ENCODE measurements at places on chromosomes 12 and 14.

GRCh38 chr12:107386569-107386968 is 293.2 kb upstream of the CRY1 start:
- no peak for DNase-seq

- no peak for DNase-seq
Measured at GRCh38 chr14:100490252-100490651, 97.0 kb downstream of the BEGAIN start.

GRCh38 chr12:128012110-128012509 is 254.9 kb upstream of the TMEM132C start:
- no peak for DNase-seq

DNA sequence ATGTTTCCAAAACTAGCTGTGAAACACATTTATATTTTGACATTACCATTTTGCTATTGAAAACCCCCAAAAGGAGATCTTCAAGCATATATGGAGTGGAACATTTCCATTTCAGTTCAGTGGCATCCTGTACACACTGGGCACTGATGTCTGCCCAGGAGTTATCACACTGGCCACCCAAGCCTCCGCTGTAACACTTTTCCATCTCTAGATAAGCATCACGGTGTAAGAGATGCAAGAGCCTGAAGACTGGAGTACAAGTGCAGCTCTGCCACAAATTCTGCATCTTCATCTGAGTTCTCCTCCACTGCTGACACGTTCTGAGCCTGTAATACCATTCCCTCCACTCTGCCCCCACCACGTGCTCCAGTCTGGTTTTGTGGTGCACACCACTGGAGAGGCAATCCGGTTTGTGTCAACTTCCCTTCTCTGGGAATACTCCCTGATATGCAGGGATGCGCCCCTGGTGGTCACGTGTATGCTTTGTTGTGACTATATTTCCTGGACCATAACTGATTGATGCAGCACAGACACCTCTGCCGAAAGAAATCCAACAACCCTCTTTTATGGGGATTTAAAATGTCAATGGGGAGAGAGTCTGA is 12.7 kb downstream of the SPTLC2 start:
- DNase-seq = no peak

DNA sequence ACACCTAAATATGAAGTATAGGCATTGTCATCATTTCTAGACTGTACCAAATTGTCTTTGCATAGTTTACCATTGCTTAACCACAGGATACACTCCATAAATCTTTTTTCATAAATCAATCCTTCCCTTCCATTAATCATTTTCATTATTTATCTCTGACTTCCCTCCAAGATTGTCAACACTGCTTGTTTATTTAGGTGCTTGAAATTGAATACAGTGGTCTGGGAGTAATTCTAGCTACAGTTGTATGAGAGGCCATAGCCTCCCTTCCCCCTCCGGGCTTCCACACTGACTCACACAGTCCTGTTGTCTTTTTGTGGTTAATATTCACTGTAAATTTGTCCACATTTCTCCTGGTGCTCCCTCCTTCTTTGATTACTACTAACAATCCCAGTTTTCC is 114.2 kb upstream of the ARID2 start:
- DNase-seq = no peak

GRCh38 chr12:94143438-94143837 is 4.9 kb upstream of the PLXNC1 start:
- DNase-seq = no peak

DNA sequence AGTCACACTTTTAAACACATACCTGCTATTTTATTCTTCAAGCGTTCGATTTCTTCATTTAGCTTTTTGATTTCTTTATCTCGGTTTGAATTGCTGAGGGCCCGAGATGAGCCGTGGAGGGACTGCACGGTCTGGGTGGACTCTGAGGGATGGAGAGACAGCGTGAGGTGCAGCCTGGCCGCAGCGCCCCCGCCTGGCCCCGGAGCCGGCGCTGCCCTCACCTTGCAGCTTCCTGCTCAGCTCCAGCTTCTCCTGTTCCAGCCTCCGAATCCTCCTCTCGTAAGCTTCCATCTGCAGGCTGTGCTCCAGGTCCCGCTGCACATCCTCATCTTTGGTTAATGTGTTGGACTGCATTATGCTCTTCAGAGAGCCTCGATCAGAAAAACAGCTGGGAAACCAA is 53.2 kb downstream of the AMN start:
- no peak for DNase-seq

DNA sequence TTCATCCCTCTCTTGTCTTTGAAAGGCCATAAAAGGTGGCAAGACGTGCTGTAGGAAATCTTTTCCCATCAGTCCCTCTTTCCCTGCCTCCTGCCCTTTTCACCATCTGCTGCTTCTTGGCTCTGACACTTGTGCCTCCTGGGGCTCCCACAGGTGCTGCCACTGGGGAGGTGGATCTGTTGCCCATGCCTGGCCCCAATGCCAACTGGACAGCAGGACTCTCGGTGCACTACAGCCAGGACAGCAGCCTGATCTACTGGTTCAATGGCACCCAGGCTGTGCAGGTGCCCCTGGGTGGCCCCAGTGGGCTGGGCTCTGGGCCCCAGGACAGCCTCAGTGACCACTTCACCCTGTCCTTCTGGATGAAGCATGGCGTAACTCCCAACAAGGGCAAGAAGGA is 6.5 kb downstream of the CLSTN3 start:
- no peak for DNase-seq

DNA sequence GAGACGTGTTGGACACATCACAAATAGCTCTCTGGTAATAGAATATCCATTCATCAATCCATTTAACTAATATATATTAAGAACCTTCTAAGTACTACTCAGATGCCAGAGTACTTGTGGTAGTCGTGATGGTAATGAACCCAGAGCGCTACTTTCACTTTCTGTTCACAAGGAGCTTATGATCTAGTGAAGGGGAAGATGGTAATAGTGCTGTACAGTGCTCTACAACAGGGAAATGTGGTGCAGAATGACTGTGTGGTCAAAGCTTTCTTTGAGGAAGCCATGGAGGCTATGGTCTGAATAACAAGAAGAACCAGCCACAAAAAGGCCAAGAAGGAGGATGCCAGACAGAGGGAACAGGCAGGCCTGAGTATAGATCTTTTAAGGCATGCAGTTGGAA is 212.0 kb downstream of the PTPRO start:
- DNase-seq = no peak

- no peak for DNase-seq
Measured at GRCh38 chr12:94239332-94239993, 91.1 kb downstream of the PLXNC1 start.

- no peak for DNase-seq
Measured at GRCh38 chr12:113960030-113960429, 6.1 kb downstream of the RBM19 start.

DNA sequence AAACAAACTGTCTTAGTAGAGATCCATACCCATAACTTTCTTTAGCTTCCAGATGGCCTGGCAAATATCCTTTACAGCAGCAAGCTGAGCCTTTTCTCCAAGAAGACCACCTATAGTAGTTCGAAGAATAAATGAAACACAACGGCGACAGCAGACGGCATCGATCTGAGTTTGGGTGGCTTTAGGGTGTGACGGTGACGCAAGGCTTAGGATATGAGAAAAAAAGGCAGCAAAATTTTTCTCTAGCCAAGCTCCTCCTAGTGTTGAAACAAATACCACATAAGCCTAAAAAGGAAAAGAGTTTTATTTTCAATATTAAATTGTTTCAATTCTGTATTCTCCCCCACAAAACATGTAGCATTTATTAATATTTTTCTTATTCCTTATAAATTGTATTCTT is 33.3 kb downstream of the HEATR5A start:
- no peak for DNase-seq

DNA sequence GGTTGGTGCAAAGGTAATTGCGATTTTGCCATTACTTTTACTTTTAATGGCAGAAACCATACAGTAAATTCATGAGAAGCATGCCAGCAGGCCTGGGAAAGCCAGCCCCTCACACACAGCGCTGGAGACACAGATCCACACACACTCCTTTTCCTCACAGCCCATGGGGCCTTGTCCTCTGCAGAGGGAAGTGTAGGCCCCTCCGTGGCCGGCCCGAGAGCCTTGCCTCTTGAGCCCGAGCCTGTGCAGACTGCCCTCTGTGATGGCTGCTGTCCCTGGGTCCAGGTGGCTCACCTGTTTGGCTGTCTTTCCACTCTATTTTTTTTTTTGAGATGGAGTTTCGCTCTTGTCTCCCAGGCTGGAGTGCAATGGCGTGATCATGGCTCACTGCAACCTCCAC is 39.3 kb downstream of the XRCC3 start:
- no peak for DNase-seq

DNA sequence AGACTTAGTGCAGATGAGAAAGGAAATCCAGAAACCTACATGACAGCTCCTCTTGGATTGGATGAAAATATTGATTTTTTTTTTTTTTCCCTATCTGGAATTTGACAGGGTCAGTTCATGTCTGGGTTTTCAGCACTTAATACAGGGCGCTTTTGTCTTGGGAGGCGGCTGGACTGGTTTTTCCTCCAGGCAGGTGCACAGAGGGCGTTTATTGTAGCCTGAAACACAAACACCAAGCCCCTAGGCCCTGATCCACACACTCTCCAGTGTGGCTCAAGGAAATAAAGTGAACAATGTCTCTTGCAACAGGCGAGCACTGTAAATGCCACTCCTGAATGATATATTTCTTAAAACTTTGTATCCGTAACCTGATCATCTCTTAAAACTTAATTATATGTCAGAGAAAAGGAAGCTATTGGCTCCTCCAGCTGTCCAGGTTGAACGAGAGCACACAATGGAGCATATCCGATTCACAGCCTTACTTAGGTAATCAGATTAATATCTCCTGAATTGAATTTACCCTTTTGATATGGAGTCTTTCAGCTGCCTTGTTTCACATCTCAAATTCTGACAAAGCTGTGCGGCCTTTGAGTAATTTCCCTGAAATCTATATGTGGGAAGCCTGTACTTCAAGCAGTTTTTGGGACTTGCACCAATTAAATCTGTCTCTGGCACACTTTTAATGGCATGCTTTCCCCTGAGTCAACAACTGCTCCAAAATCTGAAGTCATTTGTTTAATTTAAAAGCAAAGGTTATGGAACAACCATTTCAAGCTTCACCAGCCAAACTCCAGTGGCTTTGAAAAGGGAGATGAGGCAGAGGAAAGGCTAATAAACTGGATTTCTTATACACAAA is 485.7 kb downstream of the ZFP36L1 start:
- no peak for DNase-seq

- no peak for DNase-seq
Measured at GRCh38 chr14:84298663-84299195, 1231.2 kb upstream of the FLRT2 start.

- no peak for DNase-seq
Measured at GRCh38 chr12:89405626-89406345, 53.5 kb upstream of the DUSP6 start.

GRCh38 chr14:36989806-36990205 is 182.6 kb downstream of the SLC25A21 start:
- DNase-seq = no peak

DNA sequence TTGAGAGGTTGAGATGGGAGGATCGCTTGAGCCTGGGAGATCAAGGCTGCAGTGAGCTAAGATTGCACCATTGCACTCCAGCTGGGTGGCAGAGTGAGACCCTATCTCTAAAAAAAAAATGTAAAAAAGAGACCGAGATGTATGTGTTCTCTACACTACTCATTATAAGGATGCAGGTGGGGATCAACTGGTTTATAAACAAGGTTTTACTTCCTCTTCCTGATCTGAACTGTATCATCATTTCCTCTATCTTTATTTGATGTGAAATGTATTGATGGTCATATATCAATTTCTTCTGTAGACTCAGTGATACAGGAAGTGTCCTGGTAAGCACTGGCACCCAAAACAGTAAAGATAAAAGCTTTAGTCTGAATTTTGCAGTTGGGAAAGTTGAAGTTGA is 20.1 kb upstream of the USP44 start:
- no peak for DNase-seq

- DNase-seq = no peak
Measured at GRCh38 chr14:27410981-27411380, 813.1 kb upstream of the NOVA1 start.

DNA sequence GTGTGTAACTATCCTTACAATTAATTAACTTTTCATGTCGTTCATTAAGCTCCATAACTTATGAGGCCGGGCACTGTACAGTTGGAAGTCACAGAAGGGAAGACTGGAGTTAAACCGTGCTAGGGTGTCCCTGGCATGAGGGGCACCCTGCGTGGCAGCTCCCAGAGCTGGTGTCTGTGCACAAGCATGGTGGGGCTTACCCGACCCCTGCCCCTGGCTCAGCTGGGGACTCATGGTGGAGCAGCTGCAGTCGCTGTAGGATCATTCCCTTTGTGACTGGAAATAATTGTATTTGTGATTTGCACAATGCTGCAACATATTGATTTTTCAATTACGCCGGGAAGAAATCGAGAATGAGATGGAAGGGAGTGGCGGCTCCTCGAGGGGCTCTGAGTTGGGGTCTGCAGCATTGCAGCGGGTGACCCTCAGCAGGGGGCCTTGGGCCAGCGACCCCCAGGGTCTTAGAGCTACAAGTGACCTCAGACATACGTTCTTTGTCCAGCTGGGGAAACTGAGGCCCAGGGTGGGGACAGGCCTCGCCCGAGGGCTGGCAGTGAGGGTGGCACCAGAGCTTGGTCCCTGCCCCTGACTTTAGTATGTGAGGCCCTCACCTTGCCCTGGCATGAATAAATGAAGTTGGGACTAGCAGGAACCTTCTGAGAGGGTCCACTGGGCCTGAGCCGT is 125.4 kb downstream of the KIF26A start:
- peak; percentile 46 for DNase-seq

GRCh38 chr12:100141666-100141997 is 1.0 kb downstream of the BLTP3B start:
- no peak for DNase-seq

GRCh38 chr12:20270557-20270956 is 97.8 kb upstream of the PDE3A start:
- DNase-seq = no peak

- DNase-seq = no peak
Measured at GRCh38 chr12:9935026-9935425, 2.9 kb upstream of the CLEC2A start.

GRCh38 chr14:98949051-98949450 is 322.9 kb downstream of the BCL11B start:
- no peak for DNase-seq

- no peak for DNase-seq
Measured at GRCh38 chr12:75476071-75476470, 4.5 kb upstream of the GLIPR1 start.

DNA sequence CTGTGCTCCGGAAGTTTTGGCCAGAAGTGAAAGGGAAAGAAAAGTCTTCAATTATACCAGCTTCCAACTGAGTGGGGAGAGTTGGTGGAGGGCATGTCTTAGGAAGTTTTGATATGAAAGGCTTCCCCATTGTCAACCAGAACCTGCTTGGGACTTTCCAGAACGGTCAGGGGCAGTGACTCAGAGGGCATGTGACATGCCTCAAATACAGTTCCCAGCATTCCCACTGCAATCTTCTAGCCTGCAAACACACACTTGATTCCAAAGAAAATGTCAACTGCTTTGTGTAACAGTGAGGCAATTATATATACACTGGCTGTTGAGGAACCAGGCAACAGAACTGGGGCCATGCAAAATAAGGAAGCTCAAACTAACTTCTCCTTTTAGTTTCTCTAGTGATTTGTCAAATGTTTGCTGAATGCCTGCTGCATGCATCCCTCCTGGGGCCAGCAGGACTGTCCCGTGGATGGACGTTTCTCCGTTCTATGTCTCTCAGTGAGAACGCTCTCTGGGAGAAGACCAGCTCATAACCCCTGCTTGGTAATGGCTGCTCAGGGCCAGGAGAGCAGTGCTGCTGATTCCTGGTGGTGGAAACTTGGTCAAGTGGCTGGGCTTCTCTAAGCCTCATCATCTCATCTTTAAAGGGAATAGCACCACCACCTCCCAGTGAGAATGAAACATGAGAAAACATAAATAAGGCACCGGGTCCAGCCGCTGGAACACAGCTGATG is 18.3 kb downstream of the SLC25A47 start:
- DNase-seq = peak; percentile 83

- DNase-seq = peak; percentile 90
Measured at GRCh38 chr14:74663884-74664283, 49.0 kb downstream of the AREL1 start.

All from tibial artery (tissue), 4 donors.